Smooth muscle cell of trachea (primary cell): ENCODE measurements at places on chromosomes 3 and 15. TPM values are rescaled to one million over a fixed set of nuclear protein-coding genes. Genes with fewer than 3 reads are reported as not detected.

The LRRIQ4 gene
- not detected in 2 replicates for total RNA-seq

The DUOXA1 gene
- total RNA-seq, result 0.17 TPM in 1 of 2 replicates, not detected in the other

The FOXB1 gene
- total RNA-seq, result not detected in 2 replicates

The COL7A1 gene
- total RNA-seq, result 22.5 and 52.6 TPM in 2 replicates

The IL17RE gene
- total RNA-seq, result 1.5 and 2.8 TPM in 2 replicates
